ENCODE measurements at places on chromosomes 5 and 9.
A peak's percentile ranks its signal among the peaks of the same experiment; 100 is the strongest.

DNA sequence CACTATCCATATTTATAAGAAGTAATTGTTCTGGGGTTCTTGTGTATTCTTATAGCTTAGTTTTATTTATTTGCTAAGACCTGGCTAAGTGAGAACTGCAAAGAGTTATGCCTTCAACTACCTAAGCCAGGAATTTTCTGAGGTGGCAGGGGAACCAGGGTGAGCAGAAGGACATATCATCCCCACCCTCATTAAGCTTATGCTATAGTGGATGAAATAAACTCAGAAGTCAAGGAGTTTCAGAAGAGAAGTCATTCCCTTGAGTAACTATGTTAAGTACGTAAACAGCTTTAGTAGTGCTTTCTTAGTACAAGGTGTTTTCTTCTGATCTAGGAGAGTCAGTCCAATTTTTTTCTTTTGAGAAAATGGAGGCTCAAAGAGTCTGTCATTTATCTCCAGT is 41.7 kb downstream of the STK32A start:
- H3K27ac ChIP-seq: no peak overlapping the region
- H3K4me3 ChIP-seq: no peak overlapping the region
- H3K36me3 ChIP-seq: no peaks in the 10 kb centered on the region

- H3K27me3 ChIP-seq: no peaks in the 10 kb centered on the region
- no peak overlapping the region for H3K4me3 ChIP-seq
- no peak for DNase-seq
- no peaks in the 10 kb centered on the region for H3K4me1 ChIP-seq
- H3K36me3 ChIP-seq: no peaks in the 10 kb centered on the region
Observed at GRCh38 chr5:132302413-132302812, 8.2 kb downstream of the SLC22A4 start.

DNA sequence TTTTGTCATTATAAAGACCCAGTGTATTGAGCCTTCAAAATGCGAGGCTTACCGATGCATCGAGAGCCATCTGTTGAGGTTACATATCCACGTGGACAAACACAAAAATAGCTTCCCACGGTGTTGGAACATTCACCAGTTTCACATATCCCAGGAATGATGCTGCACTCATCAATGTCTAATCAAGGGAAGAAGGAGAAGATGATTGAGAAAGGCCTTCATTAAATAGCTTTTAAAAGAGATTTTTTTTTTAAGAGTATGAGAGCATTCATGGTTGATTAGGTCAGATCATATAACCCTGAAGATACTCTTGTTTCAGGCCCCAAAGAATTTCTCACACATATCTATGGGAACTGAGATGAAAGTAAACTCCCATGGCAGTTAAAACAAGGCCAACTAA is 129.4 kb downstream of the FBN2 start:
- H3K27ac ChIP-seq: no peak overlapping the region
- H3K4me3 ChIP-seq: no peak overlapping the region
- no peaks in the 10 kb centered on the region for H3K27me3 ChIP-seq
- H3K36me3 ChIP-seq: no peaks in the 10 kb centered on the region

DNA sequence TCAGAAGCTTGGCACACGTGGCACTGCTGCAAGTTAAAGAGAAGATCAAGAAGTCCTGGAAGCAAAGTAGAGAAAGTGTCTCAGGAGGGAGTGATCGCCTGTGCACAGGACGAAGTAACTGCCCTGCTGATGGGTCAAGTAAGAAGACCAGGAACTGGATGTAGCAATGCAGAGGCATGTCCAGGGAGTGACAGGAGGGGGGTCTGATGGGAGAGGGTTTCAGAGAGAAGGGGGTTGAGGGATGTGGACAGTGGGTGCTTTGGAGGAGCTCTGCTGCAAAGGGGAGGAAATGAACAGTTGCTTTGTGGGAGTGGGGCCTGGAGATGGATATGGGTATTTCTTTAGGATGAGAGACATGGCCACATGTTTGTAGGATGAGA is 60.2 kb upstream of the PHYKPL start:
- H3K4me1 ChIP-seq: no peaks in the 10 kb centered on the region
- no peaks in the 10 kb centered on the region for H3K27me3 ChIP-seq
- no peak for DNase-seq
- H3K27ac ChIP-seq: no peak overlapping the region
- no peaks in the 10 kb centered on the region for H3K36me3 ChIP-seq

GRCh38 chr5:23740029-23740428 is 232.6 kb downstream of the PRDM9 start:
- DNase-seq: no peak
- H3K27ac ChIP-seq: no peak overlapping the region
- no peaks in the 10 kb centered on the region for H3K27me3 ChIP-seq
- no peak overlapping the region for H3K4me3 ChIP-seq
- no peaks in the 10 kb centered on the region for H3K4me1 ChIP-seq
- no peaks in the 10 kb centered on the region for H3K36me3 ChIP-seq

DNA sequence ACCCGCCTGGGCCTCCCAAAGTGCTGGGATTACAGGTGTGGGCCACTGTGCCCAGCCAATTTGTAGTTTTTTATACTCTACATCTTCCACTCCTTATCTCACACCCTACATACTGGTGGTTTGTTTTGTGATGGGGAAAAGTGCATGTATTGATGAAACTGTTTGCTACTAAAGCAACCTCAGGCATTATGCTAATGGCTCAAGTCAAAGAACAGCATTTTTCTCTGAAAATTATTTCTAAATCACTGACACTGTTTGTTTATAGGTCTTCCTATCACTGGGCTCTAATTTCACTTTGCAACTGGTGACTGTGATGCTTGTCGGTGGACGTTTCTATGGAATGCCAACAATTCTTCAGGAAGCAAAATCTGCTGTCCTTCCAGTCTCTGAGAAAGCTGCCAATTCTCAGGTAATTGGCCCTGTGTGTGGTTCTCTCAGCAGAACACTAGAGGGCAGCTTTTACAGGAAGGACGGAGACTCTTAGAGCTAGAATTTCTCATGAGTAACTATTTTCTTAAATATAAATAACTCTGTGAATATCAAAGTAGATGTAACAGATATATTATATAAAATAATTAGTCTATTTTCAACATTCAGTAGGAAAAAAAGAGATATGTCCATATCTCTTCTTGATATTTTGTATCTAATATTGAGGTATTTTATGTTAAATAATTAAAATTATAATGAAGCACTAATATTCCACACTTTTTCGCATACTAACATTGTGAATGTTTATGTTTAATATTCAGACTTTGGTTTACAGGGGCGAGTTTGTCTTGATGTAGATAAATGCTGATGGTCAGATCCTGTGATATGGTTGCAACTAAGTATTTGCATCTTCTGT is 244.1 kb downstream of the ADGRV1 start:
- no peaks in the 10 kb centered on the region for H3K27me3 ChIP-seq
- no peak overlapping the region for H3K4me3 ChIP-seq
- H3K4me1 ChIP-seq: no peaks in the 10 kb centered on the region
- no peak overlapping the region for H3K27ac ChIP-seq
- H3K36me3 ChIP-seq: no peaks in the 10 kb centered on the region

DNA sequence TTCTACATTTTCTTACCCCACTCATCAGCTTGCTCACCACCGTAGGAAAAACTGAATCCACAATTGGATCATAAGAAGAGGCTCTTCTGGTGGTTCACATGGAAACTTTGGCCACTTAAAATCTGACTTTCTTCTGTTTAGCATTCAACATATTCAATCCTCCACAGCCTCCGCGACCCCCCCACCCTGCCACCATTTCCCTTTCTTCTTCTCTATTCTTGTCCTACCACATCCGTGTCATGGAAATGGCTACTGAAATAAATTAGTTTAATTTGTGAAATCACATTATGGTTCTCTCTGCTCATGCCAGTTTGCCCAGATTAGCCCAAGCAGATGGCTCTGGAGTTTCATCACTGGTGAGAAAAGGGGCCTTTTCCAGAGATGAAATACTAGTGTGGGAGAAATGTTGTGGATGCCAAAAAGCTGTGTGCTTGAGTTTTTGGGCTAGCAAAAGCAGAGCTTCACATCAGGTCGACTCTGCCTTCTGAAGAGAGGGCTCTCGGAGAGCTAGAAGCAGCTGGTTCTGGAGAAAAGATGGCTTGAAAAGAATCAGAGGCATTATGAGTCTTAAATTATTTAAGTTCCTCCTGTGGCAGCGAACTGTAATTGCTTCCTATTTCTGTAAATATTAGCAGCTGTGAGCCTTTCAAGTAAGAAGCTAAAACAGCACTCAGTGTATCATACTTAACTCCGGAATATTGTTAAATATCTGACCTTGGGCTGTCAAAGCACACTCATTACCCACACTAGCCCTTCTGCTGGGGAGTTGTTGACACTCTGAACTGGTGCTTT is 107.1 kb downstream of the MAT2B start:
- H3K4me1 ChIP-seq: peaks cover 2% of the 10 kb centered on the region
- H3K4me3 ChIP-seq: no peak overlapping the region
- no peaks in the 10 kb centered on the region for H3K36me3 ChIP-seq
- no peaks in the 10 kb centered on the region for H3K27me3 ChIP-seq

GRCh38 chr9:120902569-120903535 is 23.7 kb downstream of the TRAF1 start:
- no peaks in the 10 kb centered on the region for H3K27me3 ChIP-seq
- no peaks in the 10 kb centered on the region for H3K4me1 ChIP-seq
- H3K36me3 ChIP-seq: no peaks in the 10 kb centered on the region
- H3K27ac ChIP-seq: no peak overlapping the region
- no peak for DNase-seq
- no peak overlapping the region for H3K4me3 ChIP-seq

DNA sequence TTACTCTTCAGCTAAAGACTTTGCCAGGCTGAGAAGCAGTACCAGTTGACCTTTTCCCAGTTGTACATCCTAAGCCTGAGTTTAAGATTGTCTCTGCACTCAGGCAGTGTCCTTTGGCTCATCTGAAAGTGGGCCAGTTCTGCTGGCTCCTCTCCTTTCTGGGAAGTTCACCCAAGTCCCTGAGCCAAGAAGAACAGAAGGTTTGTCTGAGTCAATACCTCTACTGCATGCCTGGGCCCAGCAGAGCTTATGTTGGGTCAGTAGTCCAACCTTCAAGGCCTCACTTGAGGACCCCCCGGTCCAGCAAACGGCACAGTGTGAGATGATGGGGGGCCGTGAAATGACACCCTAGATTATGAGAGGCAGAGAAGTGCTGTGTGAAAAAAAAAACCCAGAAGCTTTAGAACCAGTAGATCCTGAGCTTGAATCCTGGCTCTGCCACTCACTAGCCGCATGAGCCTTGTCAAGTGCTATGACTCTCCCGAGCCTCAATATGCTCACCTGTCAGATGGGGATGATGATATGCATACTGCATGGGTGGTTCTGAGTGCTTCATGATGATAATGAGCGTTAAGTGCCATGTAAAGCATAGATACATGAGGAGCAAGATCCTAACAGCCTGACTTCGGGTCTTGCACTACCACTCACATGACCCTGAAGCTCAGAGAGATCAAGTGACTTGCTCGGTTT is 156.0 kb downstream of the MACROH2A1 start:
- no peak overlapping the region for H3K27ac ChIP-seq
- H3K27me3 ChIP-seq: no peaks in the 10 kb centered on the region
- H3K4me3 ChIP-seq: no peak overlapping the region
- peak; percentile 6 for DNase-seq
- no peaks in the 10 kb centered on the region for H3K4me1 ChIP-seq
- no peaks in the 10 kb centered on the region for H3K36me3 ChIP-seq

DNA sequence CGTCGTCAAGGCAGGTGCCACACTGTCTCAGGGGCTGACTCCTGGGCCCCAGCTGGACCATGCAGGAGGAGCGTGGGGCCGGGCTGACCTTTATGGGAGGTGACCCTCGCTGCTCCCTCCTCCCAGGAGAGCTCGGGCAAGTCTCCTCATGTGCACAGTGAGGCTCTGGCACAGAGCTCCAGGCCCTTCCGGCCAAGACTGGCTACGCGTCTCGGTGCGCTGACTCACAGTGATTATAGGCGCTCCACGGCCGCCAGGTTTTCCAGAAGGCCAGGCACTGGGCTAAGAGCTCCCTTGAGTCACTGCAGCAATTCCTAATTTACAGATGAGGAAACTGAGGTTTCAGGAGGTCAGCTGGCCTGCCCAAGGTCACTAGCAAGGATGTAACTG is 47.4 kb downstream of the VAV2 start:
- H3K27me3 ChIP-seq: no peaks in the 10 kb centered on the region
- H3K36me3 ChIP-seq: no peaks in the 10 kb centered on the region
- H3K4me3 ChIP-seq: no peak overlapping the region
- no peaks in the 10 kb centered on the region for H3K4me1 ChIP-seq

DNA sequence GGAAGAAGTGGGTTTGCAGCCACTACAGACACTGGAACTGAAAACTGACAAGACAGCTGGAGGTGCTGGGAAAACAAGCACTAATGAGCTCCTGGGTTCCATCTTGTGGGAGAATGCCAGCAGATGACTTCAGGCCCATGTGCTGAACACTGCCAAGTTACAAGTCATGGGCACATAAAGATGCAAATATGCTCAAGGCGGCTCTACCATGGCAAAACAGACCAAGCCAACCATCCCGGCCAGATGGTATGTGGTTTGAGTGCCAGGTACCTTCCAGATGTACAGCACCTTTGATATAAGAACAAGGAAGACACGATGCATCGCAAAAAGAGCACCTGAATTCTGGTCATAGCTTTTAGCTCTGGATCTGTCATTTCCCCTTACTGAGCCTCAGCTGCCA is 19.9 kb downstream of the TNFSF8 start:
- H3K4me3 ChIP-seq: no peak overlapping the region
- no peaks in the 10 kb centered on the region for H3K36me3 ChIP-seq
- H3K27ac ChIP-seq: no peak overlapping the region
- DNase-seq: no peak

- DNase-seq: no peak
- no peaks in the 10 kb centered on the region for H3K27me3 ChIP-seq
- no peaks in the 10 kb centered on the region for H3K36me3 ChIP-seq
- H3K4me1 ChIP-seq: no peaks in the 10 kb centered on the region
- no peak overlapping the region for H3K4me3 ChIP-seq
- no peak overlapping the region for H3K27ac ChIP-seq
Observed at GRCh38 chr5:22968386-22968785, 115.2 kb upstream of the CDH12 start.

- no peaks in the 10 kb centered on the region for H3K4me1 ChIP-seq
- no peaks in the 10 kb centered on the region for H3K27me3 ChIP-seq
- no peak overlapping the region for H3K27ac ChIP-seq
- no peaks in the 10 kb centered on the region for H3K36me3 ChIP-seq
- H3K4me3 ChIP-seq: no peak overlapping the region
Observed at GRCh38 chr5:16600397-16600796, 16.4 kb downstream of the RETREG1 start.

GRCh38 chr5:56359809-56360685 is 126.9 kb upstream of the ANKRD55 start:
- no peaks in the 10 kb centered on the region for H3K27me3 ChIP-seq
- H3K4me1 ChIP-seq: peaks cover 11% of the 10 kb centered on the region
- no peak for DNase-seq
- H3K27ac ChIP-seq: no peak overlapping the region
- H3K4me3 ChIP-seq: no peak overlapping the region

DNA sequence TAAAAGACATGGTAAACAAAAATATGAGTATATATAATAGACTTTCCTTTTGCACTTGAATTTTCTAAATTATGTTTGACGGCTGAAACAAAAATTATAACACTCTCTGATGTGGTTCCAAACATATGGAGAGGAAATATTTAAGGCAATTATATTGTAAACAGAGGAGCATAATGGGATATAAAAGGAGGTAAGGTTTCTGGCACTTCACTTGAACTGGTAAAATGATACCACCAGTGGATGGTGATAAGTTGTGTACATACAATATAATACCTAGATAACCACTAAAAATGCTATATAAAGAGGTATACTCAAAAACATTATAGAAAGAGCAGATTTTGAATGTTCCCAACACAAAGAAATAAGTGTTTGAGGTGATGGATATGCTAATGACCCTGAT is 192.9 kb upstream of the RAD23B start:
- no peak for DNase-seq
- no peaks in the 10 kb centered on the region for H3K36me3 ChIP-seq
- no peak overlapping the region for H3K4me3 ChIP-seq

Data from ovary (tissue), 10 donors.